ENCODE measurements at places on chromosomes 3 and 15.
A peak's percentile ranks its signal among the peaks of the same experiment; 100 is the strongest.

GRCh38 chr3:105907777-105908176 is 39.0 kb upstream of the CBLB start:
- peak; percentile 46 for DNase-seq

- DNase-seq = no peak
These were observed 93.1 kb downstream of the TBC1D2B start for GRCh38 chr15:77984446-77984861.

DNA sequence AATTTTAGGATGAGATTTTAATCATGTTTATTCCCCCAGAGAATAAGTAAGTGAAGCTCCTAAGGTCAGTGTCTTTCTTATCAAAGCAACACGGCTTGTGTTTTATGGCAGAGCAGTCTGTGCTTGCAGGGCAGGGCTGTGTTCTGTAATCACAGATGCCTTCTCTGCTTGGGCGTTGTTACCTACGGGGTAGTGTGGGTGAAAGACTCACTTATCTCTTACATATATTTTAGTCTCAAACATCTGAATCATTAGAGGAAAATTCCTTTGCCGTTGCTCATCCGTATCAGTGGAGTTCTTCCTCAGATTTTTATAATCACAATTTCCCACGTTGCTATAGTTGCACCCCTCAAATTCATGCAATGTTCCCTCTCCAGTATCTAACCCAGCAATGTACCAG is 271.7 kb upstream of the MEIS2 start:
- no peak for DNase-seq

- no peak for DNase-seq
These were observed 1144.7 kb downstream of the OTOL1 start for GRCh38 chr3:162641317-162641716.

DNA sequence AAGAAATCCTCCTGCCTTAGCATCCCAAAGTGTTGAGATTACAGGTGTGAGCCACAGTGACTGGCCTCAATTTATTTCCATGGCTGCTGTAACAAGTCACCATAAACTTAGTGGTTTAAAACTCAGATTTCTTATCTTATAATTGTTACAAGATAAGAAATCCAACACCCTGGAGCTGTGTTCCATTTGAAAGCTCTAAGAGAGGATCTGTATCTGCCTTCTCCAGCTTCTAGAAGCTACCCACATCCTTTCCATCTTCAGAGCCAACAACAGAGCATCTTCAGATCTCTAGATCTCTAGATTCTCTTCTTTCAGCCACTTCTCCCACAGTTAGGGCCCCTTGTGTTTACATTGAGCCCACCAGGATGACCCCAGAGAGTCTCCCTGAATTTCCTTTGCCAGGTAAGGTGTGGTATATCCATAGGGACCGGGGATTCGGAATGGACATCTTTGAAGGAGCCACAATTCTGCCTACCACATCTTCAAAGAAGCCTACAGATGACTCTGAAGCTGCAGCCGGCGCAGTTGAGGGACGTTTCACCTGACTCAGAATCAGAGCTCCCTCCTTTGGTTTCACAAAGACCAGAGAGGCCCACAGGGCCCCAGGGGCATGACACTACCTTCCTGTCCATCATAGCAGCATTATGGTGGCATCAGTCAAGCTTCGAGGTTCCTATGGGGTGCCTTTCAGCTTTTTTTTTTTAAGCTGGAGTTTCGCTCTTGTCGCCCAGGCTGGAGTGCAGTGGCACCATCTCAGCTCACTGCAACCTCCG is 87.0 kb upstream of the IGF1R start:
- DNase-seq = no peak

DNA sequence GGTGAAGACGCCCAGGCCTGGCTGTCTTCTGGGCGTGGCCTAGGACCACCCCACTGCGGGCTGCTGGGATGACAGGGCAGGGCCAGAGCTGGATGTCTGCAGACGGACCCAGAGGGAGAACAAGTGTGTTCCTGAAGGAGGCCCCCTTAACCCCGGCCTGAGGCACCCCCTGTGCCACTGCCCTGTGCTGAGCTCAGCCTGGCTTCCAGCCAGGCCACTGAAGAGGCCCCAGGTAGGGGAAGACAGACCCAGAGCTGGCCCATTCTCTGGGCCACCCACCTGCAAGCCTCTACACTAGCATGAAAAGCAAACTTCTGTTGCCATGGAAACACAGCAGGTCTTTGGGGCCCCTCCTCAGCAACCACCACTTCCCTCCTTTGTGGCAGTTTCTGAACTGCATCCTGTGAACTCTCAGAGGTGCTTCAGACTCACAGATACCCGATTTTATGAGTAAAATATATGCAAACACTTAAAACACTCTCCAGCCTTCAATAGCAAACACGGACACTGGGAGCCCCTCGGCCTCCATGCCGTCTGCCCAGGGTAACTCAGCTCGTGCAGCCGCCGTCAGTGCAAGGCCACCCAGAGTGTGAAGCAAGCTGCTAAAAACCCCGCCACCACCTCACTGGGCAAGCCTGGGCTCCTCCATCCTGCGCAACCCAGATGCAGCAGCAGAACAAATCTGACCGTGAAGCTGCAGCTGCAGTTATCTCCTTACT is 42.5 kb downstream of the CMTM6 start:
- DNase-seq = peak; percentile 40

GRCh38 chr3:27326202-27326601 is 43.0 kb downstream of the NEK10 start:
- no peak for DNase-seq

GRCh38 chr3:4407941-4408340 is 59.1 kb downstream of the SUMF1 start:
- DNase-seq = no peak

GRCh38 chr3:57093489-57093888 is 33.0 kb downstream of the SPATA12 start:
- DNase-seq = no peak

- no peak for DNase-seq
These were observed 67.2 kb downstream of the DNASE1L3 start for GRCh38 chr3:58143417-58144055.

GRCh38 chr3:111197485-111197884 is 125.9 kb downstream of the NECTIN3 start:
- no peak for DNase-seq

DNA sequence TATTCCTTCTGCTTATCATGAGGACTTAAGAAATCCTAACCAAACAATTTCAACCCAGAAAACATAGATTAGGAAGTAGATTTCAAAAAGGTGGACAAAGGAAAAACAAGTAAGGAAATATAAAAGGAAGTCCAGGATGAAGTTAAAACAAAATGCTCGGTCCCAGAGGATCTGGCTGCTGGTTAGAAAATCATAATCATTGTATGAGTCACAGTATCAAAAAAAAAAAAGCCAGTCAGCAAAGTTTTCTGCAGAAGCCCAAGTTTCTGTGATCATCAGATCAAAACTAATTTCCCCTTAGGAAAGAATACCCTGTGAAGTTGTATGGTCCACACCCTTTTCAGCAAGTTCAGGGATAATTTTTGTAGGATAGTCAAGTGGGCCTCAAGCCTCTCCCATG is 43.0 kb upstream of the LRTM1 start:
- DNase-seq = no peak

DNA sequence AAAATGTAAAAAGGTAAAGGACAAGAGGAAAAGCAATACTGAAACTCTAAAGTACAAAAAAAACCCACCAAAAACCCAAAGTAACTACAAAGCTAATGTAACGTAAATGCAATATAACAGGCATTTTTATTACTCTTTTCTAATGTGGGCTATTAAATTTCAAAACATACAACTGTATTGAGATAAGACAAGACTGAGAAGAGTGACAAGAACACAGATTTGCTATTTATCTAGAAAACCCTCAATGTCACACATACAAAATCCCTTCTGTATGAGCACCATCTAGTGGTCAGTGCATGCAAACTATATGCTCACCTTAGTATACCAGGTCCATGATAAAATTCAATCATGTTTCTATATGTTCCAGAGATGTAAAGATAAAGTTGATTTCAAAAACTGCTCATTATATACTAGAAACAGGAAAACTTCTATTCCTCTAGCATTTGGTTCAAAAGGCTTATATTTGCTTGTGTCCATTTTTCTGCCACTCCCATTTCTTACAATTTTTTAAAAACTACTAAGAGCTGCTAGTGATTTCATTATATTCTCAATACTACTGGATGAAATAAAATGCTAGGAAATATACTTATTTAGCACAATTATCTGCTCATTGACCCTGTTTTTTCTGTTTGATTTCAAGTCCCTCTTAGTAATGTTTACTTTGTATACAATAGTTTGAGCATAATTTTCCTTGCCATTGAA is 111.4 kb downstream of the DLG1 start:
- DNase-seq = peak; percentile 75

DNA sequence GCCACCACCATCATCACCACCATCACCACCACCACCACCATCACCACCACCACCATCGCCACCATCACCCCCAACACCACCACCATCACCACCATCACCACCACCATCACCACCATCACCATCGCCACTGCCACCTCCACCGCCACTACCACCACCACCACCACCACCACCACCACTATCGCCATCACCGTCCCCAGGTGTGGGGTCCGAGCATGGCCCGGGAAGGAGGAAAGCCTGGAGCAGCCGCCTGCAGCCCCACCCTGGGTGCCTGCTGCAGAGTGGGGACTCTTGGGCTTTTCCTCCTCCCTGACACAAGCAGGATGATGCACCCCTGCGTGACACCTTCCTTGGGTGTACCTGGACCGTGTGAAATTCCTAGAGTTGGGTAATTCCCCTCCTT is 43.9 kb downstream of the MUC4 start:
- no peak for DNase-seq

DNA sequence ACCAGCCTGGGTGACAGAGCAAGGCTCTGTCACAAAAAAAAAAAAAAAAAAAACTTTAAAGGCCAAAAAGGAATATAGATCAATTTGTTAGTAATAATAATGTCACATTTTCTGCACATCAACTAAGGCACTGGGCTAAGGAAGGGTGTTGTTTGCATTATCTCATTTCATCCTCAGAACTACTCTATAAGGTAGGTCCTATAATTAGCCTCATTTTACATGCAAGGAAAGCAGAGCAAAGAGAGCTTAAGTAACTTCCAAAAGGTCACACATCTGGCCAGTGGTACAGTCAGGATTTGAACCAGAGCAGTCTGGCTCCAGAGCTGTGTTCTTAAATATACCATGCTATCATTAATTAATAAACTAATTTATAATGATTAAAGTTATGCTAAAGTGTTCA is 42.2 kb upstream of the SPATA12 start:
- no peak for DNase-seq

All from NB4 (cell line).